Endodermal cell (in vitro differentiated cells): ENCODE measurements at places on chromosomes 13 and 19.

DNA sequence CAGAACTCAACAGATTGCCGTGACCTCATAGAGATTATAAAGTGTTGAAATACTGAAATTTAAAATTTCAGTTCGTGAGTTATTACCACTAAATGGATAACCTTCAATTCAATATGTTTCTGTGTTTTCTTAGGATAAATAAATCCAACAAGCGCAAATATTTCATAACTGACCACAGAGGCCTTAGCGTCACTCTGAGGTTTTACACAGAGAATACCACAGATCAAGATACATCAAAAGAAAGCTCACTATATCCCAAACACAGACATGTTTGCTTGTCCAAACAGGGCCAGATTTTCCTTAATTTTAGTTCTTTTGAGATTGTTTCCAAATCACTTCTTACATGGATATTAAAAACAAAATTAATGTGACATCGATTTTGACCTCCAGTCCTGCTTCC is 235.8 kb downstream of the EFNB2 start:
- no peak for DNase-seq
- H3K4me1 ChIP-seq = no peaks in the 10 kb centered on the region

DNA sequence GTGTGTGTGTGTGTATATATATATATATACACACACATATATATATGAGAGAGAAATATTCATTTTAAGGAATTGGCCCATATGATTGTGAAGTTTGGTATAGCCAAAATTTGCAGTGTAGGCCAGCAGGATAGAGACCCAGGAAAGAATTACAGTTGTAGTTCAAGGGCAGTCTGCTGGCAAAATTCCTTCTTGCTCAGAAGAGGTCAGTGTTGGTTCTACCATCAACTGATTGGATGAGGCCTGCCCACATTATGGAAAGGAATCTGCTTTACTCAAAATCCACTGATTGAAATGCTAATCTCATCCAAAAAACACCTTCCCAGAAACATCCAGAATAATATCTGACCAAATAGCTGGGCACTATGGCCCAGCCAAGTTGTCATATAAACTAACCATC is 24.0 kb downstream of the RNF6 start:
- no peak overlapping the region for H3K4me3 ChIP-seq
- H3K36me3 ChIP-seq = no peaks in the 10 kb centered on the region
- H3K27ac ChIP-seq = no peak overlapping the region
- no peak for DNase-seq
- H3K27me3 ChIP-seq = no peaks in the 10 kb centered on the region

DNA sequence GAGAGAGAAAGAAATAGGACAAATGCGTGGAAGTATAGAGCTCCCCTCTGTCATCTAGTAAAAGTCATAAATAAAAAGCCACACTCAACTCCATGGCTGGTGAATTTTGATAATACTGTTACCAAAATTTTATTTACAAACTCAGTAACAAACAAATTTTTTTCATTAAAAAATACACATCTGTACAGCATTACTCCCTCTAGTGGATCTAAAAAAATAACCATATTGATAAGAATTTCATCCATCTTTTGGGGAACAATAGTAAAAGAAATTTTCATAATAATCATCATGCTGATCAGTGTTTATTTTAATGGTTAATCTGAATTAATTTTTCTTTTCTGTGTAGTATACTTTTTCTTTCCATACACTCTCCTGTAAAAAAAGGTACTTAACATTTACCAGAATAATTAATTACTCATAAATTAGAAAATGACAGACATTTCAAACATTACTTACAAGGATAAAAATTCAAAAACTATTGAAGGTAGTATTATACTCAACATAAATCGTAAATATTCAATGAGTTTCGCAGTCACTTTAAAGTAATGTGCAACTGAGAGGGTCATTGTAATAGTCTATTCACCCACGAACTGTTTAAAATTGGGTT is 173.5 kb upstream of the LSM14A start:
- H3K27ac ChIP-seq = no peak overlapping the region
- no peak overlapping the region for H3K4me3 ChIP-seq
- H3K36me3 ChIP-seq = no peaks in the 10 kb centered on the region
- H3K27me3 ChIP-seq = no peaks in the 10 kb centered on the region
- H3K4me1 ChIP-seq = no peaks in the 10 kb centered on the region

- no peak overlapping the region for H3K27ac ChIP-seq
- no peaks in the 10 kb centered on the region for H3K4me1 ChIP-seq
- no peaks in the 10 kb centered on the region for H3K36me3 ChIP-seq
Observed at GRCh38 chr19:3893509-3894179, 13.2 kb downstream of the ATCAY start.

DNA sequence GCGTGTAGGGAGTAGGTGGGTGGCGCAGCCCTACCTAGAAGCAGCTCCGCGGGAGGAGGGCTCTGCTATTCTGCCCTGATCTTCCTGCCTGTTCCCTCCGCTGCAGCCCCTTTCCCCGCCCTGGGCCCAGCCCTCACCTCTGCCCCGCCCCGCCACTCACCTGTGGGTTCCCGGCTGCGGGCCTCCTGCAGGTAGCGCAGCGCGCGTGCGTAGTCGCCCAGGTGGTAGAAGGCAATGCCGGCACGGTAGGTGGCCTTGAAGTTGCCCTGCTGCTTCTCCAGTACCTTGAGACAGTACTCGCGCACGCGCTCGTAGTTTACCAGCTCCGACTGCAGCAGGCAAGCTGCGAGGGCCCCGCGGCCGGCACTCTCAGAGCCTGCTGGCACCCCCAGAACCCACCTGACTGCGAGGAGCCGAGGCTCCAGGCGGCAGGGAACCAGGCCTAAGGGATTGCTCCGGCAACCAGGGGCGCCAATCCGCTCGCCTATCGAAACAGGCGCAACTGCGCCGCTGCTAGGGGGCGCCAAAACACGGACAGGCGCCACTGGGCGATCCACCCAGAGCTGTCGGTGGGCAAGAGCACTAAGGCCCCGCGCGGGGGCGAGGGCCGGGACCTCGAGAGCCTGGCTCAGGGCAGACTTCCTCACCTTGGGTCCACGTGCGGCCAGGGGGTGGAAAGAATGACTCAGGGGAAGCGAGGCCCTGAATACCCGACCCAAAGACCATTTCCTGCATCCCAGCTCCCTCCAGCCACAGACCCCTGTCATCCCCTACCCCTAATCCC is 965 bp downstream of the TTC9B start:
- peaks cover 52% of the 10 kb centered on the region for H3K27me3 ChIP-seq
- H3K36me3 ChIP-seq = no peaks in the 10 kb centered on the region
- H3K27ac ChIP-seq = no peak overlapping the region
- H3K4me1 ChIP-seq = no peaks in the 10 kb centered on the region

DNA sequence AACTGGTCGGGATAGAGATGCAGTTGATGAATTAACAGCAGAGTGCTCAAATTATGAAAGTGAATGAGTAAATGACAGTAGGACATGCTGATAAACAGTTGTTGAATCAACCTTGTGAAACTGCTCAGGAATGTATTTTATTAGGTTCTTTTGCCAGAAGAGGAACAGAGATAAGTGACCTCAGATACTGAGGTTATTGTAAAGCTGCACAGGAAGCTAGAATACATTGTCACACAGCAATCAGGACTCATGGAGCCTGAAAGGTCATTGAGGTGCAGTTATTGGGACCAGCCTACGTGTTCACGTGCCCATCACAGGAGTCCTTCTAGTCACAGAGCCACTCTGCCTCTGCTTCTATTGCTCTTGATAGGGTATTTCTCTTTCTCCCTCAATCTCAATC is 47.5 kb upstream of the MED4 start:
- H3K27me3 ChIP-seq = no peaks in the 10 kb centered on the region
- H3K36me3 ChIP-seq = no peaks in the 10 kb centered on the region

DNA sequence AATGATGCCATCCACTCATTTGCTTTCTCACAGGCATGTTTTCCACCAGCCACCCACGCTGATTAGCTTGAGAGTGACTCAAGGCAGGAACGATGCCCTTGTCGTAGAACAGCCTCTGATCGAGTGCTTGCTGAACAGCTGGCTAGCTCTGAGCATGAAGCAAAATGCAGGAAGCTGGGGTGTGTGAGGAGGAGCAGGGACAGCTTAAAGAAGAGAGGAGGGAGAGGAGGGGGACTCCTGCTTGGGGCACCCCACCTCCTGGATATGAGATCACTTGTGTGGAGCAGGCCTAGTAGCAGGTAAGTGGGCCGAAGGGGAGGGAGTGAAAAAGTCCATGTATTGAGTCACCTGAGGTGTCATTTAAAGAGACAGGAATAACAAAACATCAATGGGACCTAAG is 48.8 kb downstream of the IRS2 start:
- H3K27ac ChIP-seq = no peak overlapping the region
- H3K36me3 ChIP-seq = no peaks in the 10 kb centered on the region
- no peaks in the 10 kb centered on the region for H3K27me3 ChIP-seq
- peak; percentile 41 for DNase-seq

DNA sequence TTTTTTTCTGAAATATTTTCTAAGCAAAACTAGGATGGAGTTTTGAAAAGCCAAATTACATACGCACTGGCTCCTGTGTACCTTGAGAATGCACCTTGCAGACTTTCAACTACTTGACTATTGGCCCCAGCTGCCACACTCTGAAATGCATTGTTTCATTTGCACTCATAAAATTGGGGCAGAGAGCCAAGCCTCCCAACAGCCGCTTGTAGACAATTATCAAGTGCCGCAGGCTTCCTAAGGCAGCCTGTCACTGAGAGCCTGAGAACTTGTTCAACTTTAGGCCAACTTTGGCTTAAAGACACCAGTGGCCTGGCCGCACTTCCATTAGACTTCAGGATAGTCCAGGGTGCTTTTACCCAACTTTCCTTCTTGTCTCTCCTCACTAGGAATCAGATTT is 115.7 kb upstream of the STARD13 start:
- DNase-seq = no peak
- H3K4me1 ChIP-seq = no peaks in the 10 kb centered on the region
- H3K4me3 ChIP-seq = no peak overlapping the region
- no peaks in the 10 kb centered on the region for H3K36me3 ChIP-seq
- H3K27ac ChIP-seq = no peak overlapping the region
